SHP77 treated with DMSO at 0.1 percent for 48 hours (cell line): ENCODE measurements at places on chromosomes 11 and 22.

DNA sequence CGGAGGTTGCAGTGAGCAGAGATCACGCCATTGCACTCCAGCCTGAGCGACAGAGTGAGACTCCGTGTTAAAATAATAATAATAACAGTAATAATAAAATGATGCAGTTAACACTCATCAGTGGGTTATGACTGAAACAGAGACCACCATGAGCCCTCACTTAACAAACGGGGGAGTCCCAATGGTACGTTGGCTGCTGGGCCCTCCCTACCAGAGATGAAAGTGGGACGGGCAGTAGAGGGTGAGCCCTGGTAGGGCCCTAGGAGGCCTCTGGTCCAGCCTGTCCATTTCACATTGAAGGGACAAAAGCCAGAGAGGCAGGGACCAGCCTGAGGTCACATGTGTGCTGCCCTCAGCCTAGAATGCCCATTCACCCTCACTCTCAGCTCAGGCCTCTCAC is 13.7 kb upstream of the KIAA0930 start:
- DNase-seq: no peak

DNA sequence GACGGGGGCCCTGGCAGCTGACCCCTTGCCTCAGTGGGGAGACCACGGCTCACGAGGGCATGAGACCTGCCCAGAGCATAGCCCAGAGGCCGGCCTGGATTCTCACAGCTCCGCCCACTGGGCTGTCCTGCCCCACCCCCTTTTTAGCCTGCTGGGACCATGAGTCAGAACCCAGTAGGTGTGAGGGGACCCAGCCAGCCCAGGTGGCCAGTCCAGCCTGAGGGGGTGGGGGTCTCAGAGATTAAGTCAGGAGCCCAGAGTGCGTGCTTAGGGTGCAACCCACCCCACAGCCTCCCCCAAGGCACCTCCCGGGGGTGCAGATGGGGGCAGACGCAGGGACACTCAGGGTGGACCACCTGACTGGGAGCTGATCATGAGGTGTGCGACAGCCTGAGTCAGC is 40.1 kb upstream of the PPARA start:
- DNase-seq: no peak

- DNase-seq: no peak
These were observed 185.7 kb downstream of the BLID start for GRCh38 chr11:121930004-121930965.

DNA sequence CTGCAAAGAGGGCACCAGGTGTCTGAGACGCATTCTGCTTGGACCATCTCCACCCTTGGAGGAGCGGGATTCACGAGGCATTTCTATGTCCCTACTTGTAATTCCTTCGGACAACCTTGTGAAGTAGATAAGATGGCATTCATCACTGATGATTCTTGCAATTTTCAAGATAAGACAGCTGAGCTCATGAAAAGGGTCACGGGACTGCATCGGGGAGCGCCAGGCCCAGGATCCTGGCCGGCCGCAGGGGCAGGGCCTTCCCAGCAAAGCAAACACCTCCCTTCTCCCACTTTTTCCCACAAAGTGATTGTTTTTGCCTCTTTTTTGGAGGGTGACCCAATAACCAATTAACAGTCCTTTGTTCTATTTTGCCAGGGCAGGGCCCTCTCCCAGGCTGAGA is 8.4 kb downstream of the LIF start:
- no peak for DNase-seq

DNA sequence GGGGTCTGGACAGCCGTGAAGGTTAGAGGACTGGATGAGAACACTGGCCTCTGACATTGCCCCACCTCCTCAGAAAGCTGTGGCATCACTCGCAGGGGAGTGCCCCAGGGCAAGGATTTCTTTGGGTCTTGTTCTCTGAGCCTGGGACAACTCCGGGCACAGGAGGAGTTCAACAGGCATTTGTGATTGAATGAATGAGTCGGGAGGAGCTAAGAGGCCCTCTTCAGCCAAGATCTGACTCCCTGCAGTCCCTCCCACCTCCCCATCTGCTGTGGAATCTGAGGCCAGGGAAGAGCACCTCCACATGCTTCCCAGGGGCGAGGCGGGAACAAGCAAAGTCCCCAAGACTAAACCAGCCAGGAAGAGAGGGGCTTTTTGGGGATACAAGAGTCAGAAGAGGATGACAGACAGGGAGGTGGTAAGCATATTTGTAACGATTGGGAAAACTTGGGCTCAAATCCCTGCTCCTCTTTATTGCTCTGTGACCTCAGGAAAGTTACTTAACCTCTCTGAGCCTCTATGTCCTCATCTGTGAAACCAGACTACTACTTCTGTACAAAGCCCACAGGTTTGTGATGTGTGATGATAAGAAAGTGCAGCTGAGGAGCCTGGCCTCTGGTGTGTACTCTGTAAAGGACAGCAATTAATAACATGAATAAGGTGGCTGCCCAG is 6.4 kb downstream of the TP53I11 start:
- DNase-seq: no peak

DNA sequence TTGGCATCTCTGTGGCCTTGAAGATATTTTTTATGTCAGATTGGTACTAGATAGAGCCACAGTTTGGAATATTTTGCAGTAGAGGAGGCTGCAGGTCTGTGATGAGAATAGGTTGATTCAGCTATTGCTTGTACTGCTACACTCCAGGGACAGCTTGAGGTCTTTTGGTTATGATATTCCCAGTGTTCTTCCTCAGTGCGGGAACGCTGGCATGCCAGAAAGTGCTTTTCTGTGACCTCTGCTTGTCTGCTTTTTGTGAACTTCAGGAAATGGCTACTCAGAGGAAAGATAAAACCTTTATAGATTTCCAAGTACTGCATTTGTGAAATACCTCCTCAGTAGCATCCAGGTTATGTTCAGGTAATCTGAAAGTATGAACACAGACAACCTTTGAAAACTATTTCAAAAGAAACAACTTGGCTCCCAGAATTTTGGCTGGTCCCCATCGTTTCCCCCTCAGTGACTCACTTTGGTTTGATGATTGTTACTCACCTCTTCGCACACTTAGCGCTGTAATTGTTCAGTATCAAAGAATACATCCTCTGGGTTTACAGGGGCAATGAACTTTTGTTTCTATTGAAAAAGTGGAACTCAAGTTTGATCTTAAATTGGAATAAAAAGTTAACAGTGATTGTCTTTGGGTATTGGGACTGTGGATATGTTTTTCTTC is 191.4 kb downstream of the HIPK3 start:
- no peak for DNase-seq
